Fibroblast of skin of right quadriceps (primary cell): ENCODE measurements at places on chromosomes 3 and 15.

DNA sequence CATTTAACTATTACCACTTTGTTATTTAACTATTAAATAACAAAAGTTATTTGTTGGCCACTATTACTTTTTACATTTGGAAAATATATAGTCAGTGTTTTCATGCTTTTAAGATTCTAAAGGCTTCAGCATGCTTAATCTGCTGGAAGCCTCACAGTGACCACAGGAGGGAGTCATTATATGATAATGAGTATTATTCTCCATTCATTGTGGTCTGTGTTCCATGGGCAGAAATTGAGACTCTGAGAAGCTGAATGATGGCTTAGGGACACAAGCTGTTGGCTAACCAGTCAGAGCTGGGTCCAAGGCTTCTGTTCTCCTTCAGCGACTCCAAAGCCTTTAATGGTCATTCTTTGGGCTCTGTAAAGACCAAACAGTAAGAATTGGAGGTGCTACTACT, 64.7 kb downstream of the BFSP2 start:
- peak; percentile 49 for DNase-seq

GRCh38 chr15:77702211-77702957, 69.7 kb upstream of the LINGO1 start:
- peak; percentile 18 for DNase-seq

- no peak for DNase-seq
Measured at GRCh38 chr3:52495777-52496602, 852 bp downstream of the STAB1 start.

DNA sequence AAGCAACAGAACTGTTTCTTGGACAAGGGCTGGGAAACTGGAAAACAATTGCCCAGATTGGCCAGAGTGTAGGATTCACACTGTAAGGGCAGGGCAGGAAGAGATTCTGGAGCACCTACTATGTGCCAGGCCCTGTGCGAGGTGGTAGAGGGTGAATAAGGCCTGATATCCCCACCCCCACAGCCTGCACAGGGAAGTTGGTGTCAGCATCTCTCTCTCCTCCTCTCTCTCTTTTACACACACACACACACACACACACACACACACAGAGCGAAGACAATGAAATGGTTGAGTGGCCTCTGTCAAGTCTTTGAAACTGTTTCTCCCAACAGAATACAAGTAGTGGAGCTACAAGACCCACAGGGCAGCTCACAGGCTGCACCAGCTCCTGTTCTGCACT, 47.1 kb upstream of the SLCO2A1 start:
- DNase-seq = no peak

DNA sequence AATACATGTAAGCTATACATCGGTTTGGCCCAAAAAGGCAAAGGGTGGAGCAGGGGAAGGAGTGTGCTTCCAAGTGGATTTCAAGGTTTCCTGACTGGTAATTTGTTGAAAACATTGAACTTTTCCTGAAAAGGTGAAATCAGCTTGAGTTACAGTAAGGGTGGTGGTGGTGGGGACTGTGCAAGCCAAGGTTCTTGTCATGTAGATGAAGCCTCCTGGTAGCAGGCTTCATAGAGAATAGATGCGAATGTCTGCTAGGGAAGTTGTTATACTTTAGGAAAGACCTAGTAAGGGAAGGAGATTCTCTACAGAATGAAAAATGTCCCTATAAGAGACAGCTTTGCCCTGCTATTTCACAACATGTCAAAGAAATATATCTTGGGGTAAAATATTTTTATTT, 528.2 kb upstream of the CBLB start:
- no peak for DNase-seq

DNA sequence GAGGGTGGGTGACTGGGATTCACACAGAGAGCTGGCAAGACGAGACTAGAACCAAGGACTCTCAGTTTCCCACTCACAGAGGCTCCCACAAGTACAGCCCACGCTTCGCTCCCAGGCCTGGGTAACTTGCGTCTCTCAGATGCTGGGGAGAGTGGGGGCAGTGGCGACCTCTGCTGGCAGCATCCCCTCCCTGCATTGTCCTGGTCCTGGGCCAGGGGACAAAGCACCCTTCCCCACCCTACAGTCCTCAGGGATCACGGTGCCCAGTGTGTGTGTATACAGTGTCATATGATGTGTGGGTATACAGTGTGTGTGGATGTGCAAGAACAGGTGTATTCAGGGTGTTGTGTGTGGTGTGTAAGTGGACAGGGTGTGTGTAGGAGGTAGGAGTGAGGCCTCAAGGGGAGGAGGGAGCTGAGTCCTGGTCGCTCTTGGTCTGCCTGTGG, 12.8 kb downstream of the VILL start:
- DNase-seq = peak; percentile 22

DNA sequence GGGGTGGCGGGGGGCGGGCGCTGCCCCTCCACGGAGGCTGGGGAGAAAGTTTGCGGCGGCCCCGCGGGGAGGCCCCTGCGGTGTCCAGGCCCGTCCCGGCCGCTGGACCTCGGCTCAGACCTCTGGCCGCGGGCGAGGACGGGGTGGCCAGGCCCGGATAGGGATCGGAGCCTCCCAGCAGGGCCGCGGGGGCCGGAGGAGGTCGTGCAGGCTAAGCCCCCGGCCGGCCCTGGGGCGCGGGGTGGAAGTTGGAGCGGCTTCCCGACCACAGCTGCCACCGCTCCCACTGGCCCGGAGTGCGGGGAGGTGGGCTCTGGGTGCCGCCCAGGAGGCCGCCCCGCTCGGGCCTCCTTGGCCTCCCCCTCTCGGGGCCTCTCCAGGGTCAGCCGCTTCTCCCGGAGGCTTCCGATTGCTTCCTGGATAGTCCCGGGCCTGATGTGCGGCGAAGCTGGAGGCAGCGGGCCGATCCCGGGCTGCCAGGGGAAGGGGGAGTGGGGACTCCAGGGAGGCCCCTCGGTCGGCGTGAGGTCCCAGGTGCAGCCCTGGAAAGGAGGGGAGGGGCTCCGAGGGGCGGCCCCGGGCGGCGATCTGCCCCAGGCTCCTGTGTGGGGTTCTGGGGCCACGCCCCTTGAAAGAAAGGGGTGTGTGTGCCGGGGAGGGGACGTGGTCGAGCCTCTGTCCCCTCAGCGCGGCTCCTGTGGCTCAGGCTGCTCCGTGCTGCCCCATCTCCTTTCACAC, 907 bp downstream of the PLXNA1 start:
- DNase-seq = peak; percentile 27

GRCh38 chr3:79517766-79518413, 249.9 kb downstream of the ROBO1 start:
- peak; percentile 27 for DNase-seq

DNA sequence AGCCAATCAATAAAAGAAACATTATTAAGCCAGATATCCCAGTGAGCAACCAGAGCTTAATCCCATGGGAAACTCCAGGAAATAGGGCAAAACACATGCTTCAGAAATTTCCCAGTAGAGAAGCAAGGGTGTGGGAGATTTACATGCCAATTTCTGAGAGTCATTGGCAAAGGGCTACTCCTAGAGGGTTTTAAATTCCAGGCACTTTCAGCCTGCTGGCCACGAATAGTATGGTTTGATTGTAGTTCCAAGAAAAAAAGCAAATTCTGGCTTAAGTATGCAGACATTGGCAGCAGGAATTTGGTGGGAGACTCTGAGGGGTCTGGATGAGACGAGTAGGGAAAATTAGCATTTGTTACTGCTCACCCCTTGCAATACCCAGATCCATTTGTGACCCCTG, 402.1 kb upstream of the SUCLG2 start:
- no peak for DNase-seq

- DNase-seq = no peak
Measured at GRCh38 chr3:124942613-124943012, 8.1 kb upstream of the MUC13 start.

DNA sequence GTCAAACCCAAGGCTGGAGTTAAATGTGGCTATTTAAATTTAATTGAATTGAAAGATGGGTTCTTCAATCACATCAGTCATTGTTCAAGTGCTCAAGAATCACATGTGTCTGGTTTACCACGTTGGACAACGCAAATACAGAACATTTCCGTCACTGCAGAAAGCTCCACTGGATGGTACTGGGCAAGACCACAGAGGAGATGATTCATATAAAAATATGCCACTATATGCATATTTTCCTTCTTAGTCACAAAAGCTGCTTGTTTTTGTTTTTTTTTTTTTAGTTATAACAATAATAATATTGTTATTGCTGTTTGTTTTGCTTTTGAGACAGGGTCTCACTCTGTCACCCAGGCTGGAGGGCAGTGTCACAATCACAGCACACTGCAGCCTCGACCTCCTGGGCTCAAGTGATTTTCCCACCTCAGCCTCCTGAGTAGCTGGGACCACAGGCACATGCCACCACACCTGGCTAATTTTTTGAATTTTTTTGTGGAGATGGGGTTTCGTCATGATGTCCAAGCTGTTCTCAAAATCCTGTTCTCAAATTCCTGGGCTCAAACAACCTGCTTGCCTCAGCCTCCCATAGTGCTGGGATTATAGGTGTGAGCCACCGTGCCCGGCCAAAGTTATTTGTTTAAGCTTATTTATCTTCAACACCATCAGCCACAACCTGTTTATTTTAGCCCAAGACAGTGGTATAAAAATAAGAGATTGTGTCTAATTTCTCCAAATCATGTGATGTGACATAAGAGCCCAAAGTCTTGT, 19.4 kb downstream of the RTP3 start:
- DNase-seq = peak; percentile 76

GRCh38 chr3:42665050-42665878, 11.8 kb downstream of the ZBTB47 start:
- DNase-seq = no peak

GRCh38 chr15:92667287-92667904, 11.8 kb upstream of the FAM174B start:
- DNase-seq = no peak

GRCh38 chr15:74294010-74294409, 57.9 kb downstream of the CCDC33 start:
- DNase-seq = no peak

DNA sequence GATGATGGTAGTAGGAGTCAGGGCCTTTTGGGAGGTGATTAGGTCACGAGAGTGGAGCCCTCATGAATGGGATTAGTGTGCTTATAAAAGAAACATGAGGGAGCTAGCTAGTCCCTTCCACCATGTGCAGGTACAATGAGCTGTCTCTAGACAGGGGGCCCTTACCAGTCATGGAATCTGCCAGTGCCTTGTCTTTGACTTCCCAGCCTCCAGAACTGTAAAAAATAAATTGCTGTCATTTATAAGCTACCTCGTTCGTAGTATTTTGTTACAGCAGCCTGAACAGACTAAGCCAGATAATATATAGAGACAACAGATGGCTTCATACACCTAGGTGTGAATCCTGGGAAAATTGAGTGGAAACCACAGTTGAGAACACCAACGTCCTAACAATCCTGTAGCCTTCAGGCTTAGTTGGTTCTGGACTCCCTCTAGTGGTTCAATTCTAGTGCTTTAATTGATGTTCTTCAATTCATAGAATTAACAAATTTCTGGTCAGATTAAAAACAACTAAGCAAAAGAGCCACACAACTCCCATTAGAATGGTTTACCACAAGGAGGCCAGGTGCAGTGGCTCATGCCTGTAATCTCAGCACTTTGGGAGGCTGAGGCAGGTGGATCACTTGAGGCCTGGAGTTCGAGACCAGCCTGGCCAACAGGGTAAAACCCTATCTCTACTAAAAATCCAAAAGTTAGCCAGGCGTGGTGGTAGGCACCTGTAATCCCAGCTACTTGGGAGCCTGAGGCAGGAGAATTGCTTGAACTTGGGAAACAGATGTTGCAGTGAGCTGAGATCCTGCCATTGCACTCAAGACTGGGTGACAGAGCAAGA, 21.3 kb upstream of the GATM start:
- peak; percentile 43 for DNase-seq

GRCh38 chr3:169660709-169661360, 2.7 kb downstream of the MECOM start:
- no peak for DNase-seq

GRCh38 chr3:127730171-127730570, 57.4 kb downstream of the ABTB1 start:
- DNase-seq = no peak

- no peak for DNase-seq
Measured at GRCh38 chr3:98990657-98991056, 89.2 kb upstream of the DCBLD2 start.

DNA sequence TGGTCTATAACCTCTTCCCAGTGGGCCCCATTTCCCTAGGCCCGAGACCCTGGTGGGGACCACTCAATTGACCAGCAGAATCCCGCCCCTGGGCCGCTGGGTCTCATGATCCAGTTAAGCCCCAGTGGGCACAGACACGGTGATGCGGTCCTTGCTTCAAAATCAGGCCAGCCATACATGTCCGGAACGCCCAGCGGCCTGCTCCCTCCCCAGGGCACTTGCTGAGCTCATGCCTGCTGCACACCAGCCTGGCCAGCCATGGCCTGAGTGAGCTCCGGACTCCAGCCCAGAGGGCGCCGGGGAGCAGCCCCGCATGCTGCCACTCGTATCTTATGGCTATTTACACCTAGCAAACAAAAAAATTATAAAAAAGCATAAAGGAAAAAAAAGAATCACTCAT, 34.4 kb upstream of the IQSEC1 start:
- no peak for DNase-seq

DNA sequence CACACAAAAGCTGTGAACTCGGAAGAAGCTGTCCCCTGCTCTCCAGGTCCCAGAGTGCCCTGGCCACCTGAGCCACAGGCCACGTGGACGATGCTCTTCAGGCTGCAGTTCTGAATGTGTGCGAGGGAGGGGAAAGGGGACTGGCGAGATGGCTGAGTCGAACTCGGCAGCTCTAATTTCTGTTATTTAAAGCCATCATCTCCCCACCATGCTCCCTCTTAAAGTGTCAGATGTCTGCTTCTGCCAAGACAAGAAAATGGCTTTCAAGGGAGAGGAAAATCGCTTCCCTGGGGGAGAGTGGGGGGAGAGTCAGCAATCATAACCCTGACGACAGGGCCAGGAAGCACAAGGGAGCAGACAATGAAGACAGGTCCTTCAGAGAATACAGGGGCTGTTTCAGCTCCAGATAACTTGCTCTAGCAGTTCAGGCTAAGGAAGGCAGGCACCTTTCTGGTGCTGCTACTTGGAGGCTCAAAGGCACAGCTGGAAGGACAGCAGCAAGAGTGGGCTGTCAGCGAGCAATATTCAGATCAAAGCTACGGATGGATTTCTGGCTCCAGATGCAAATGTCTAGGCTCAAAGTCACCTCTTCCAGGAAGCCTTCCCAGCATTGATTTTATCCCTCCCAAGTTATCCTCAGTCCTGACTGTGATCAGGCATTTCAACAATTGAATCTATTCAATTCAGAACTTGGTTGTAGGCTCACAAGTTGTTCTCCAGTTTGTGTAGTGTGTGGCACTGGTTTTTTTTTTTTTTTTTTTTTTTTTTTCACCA, 15.5 kb upstream of the CCDC33 start:
- no peak for DNase-seq

DNA sequence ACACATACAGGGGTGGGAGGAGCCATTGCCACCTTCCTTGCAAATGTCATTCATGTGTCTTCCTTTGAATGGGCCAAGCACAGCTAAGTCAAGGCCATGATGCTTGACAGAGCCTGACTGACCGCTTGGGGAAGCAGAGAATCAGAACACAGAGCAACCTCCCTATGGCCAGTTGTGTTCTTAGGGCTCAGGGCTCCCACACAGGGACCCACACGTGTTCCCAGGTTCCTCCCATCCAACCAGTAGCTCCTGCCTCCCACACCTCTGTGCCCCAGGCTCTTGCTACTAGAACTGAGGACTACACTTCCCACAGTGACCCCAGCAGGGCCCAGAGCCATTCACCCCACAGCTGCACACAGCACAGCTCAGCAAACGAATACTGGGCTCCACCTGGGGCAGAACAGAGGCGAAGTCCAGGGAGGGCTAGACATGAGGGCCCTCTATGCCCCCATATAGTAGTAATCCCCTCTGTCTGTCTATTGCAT, 42.9 kb downstream of the KLF15 start:
- no peak for DNase-seq

GRCh38 chr15:81780966-81781365, 264.9 kb downstream of the MEX3B start:
- DNase-seq = no peak
